ENCODE measurements at places on chromosomes 7 and 10.

- no peak for ATAC-seq
Measured at GRCh38 chr10:58518775-58519174, 6.1 kb downstream of the BICC1 start.

DNA sequence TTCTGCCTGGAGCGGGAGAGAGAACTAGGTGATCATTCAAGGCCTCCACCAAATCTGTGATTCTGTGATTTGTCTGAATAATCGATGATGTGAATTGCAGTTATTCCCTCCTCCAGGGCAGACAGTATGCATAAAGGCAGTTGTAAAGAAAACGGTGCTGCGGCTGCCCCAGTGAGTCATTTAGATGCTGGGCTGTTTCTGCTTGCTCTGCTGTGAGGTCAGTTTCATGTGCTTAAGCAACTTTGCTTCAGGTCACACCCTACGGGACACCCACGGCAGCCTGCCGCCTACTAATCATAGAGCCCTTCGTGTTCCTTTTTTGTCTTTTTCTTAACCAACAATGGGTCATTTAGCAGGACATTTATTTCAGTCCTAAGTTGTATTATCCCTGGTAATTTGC lies 158.1 kb upstream of the PITRM1 start:
- peak; percentile 94 for ATAC-seq

DNA sequence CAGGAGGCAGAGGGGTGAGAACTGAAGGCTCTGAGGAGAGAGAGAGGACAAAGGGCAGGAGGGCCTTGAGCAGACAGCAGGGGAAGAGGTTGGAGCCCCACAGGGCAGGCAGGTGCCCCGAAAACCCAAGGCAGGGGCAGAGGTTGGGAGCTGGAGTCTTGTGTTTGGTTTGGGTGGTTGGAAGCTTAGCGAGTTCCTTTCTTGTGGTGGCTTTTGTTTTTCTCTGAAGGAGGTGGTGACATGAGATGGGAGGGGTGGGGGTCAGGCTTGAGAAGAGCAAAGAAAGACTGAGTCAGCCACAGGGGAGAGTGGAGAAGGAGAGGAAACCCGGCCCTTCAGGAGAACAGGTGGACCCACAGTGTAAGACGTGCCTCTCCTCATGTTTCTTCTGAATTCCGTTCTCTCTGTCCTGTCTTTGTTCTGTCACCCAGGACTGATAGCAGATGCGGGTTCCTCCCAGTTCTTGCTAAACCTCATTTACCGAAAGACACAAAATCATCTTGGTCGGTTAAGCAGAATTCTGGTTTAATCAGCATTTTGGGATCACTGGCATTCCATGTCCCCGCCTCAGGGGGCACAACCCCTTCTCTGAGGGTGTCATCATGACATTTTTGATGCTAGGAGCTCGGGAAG lies 95.3 kb downstream of the INSYN2A start:
- no peak for ATAC-seq

- no peak for ATAC-seq
Measured at GRCh38 chr7:130708001-130708400, 21.7 kb upstream of the TSGA13 start.

- ATAC-seq: no peak
Measured at GRCh38 chr7:68509603-68510002, 1088.7 kb upstream of the AUTS2 start.

DNA sequence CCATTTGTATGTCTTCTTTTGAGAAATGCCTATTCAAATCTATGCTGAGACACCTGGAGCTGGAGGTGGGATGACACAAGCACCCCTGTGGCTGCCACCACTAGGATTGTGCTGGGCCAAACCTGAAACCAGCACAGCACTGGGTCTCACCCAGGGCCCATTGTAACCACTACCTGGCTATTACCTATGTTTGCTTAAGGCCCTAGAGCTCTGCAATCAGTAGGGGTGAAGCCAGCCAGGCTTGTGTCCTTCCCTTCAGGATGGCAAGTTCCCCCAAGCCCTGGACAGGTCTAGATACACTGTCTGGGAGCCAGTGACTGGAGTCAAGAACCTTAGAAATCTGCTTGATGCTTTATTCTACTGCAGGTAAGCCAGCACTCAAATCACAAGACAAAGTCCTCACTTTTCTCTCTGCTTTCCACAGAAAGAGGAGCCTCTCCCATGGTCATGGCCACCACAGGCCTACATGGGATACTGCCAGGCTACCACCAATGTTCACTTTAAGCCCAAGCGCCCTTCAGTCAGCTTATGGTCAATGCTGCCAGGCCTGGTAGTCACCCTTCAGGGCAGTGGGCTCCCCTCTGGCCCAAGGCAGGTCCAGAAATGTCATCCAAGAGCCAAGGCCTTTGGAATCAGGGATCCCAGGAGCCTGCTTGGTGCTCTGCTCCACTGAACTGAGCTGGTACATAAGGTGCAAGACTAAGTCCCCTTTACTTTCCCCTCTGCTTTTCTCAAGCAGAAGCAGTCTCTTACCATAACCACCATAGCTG lies 105.3 kb downstream of the BMS1 start:
- ATAC-seq: no peak

GRCh38 chr7:25805027-25805687 lies 346.8 kb upstream of the NFE2L3 start:
- no peak for ATAC-seq

- ATAC-seq: no peak
Measured at GRCh38 chr10:21473135-21473534, 52.3 kb downstream of the SKIDA1 start.

GRCh38 chr10:3000048-3000447 lies 67.3 kb upstream of the PFKP start:
- no peak for ATAC-seq

DNA sequence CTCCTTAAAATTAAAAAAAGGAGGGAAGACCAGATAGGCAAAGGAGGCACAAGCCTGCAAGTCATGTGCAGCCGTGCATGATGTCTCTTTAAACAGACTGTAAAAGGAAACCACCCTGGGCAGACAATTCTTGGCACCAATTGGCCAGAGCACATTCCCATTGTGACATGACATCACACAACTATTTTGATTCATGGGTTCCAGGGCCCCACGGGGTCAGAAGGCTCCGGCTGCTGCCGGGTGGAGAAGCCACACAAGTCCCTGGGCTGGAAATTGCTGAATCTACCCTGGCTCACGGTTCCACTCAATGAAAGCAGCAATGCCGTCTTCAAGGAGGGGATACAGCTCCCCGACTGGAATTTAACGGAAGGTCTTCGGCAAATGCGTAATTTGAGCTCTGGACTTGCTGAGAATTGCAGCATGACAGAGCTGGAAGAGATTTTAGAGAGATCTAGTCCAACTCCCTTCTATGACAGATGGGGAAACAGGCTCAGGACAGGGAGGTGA lies 140.5 kb downstream of the PRKAG2 start:
- peak; percentile 69 for ATAC-seq

DNA sequence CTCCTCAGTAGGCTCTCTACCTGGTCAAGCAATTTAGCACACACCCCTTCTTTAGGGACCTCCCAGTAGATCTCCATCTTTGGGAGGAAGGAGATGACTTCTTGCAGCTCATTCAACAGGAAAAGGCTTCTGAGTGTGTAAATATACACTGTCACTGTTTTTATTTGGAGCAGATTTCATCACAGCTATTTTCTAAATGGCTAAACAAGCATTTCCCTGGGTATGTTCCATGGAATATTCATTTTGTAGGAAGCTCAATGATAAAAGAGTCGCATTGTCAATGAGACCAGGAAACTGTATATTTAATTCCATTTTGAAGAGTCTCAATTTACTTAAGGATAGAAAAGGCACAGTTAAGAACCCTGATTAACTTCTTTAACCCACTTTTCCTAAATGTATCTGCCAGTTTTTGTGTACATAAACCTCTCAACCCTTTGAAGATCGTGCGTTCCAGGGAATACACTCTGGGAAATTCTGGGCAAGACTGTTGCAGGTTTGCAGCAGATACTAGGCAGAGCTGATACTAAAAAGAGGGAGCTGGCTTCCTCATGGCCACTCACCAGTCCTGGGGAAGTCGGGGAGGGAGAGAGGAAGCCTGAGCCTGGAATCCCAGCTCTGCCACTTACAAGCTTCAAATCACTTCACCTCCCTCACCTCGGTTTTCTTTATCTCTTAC lies 10.1 kb downstream of the LGI1 start:
- ATAC-seq: no peak

DNA sequence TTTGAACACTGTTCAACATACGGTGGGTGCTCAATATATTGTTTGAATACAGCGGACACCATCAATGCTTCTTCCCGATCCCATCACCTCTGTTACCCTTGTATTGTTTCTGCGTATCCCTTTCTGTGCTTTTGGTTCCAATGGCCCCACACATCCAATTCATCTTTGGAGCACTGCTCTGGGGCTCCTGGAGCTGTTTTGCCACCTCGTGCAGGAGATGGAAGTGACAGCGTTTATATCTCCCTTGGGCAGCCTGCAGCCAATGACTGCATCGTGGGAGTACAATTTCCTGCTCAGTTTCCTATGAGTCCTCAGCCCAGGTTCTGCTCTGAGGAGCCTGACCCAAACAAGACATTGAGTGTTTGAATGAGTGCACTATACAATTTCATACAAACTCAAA lies 50.2 kb upstream of the PIK3CG start:
- ATAC-seq: no peak

- ATAC-seq: no peak
Measured at GRCh38 chr10:97022616-97023015, 163.1 kb downstream of the SLIT1 start.

DNA sequence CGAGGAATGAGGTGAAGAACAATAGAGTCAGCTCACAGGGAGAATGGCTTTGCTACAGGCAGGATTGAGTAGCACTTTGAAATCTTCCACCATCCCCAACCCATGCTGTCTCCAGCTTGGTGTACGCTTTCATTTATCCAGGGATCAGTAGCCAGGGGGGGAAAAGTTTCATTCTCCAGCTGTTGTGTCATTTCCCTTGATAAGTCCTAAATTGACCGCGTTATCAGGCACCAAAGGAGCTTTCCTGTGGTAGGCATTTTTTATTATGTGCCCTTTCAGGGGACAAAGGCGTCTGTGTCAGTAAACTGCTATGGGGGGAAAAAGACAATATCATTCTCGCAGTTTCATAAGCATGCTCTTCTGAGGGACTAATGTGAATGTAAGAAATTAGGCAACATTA lies 106.6 kb upstream of the YAE1 start:
- ATAC-seq: no peak

Data from esophagus mucosa (tissue), 1 donor.